Nucleus accumbens (tissue), 56 donors: ENCODE measurements at places on chromosomes 4 and X.

DNA sequence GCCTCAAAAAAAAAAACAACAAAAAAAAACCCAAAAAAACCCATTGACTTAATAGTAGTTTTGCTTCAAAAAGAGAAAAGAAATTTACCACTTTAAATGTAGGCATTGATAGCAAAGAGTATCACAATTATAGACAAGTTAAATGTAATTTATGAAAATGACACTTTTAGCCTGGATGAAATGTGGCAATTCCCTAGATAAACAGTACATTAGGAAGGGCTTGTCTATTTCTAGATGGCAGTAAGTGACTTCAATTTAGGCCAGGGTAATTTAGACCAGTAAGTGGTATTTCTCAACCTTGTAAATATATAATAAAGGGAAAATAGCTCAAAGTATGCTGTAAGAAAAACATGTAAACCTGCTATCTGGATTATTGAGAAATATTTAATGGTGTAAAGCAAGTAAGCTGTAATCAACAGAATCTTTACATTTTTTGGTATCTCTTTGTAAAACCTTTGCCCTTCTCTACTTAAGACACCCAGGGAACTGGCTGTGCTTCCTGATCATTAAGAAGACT is 103.7 kb upstream of the RAPGEF2 start:
- DNase-seq, result no peak

- DNase-seq, result no peak
Measured at GRCh38 chr4:159047478-159048165, 55.3 kb upstream of the RAPGEF2 start.

DNA sequence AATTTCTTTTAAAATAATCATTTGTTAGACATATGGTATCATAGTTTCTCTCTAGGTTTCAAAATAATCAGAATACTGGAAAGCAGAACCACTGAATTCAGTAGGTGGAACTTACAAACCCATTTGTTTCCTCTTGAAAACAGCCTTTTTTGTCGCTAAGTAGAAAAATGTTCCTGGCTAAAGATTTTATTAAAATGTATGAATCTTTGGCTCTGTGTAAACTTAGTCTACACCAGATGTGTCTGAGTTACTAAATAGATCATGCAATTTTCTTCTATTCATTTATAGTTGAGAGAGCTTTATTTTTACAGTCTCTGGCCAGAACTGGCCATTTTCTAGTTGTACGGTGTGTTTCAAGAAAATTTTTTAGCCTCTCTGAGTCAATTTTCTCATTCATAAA is 1.0 kb downstream of the CYSLTR1 start:
- no peak for DNase-seq

DNA sequence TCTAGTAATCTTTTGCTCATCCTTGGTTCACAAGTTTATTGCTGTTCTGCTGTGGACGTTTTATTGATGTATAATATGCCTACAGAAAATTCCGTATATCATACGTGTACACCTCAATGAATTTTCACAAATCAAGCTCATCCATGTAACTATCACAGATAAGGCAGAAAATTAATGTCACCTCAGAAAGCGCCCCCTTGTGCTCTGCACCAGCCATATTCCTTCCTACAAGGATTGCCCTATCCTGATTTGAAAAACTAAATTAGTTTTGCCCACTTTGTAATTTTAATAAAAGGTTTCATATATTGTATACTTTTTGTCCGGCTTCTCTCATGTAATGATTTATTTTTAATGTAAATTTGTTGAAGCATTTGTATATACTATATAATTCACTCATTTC is 390.8 kb downstream of the ADGRL3 start:
- DNase-seq, result no peak

- DNase-seq, result no peak
Measured at GRCh38 chrX:30312858-30313257, 3.7 kb upstream of the NR0B1 start.

DNA sequence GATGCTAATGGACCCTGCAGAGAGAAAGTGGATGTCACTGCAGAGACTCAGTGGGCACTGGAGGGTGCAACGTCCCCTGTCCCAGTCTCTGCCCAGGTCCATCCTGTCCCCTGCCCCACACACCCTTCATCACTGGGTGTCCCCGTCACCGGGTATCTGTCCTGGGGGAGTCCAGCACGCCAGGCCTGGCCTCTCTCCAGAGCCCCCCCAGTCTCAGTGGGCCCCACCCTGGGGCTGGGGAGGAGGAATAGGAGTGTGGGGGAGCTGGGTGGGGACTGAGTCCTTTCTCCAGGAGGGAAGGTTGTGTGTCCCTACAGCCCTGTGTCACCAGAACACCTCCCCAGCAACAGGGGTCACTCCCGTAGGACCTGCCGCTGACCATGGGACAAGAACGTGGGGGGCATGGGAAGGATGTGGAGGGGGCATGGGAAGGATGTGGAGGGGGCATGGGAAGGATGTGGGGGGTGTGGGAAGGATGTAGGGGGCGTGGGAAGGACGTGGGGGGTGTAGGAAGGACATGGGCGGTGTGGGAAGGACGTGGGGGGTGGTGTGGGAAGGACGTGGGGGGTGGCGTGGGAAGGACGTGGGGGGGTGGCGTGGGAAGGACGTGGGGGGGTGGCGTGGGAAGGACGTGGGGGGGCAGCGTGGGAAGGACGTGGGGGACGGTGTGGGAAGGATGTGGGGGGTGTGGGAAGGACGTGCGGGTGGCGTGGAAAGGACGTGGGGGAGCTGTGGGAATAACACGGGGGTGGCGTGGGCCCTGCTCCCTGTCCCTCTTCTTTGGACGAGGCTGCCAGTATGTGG is 21.0 kb upstream of the SPON2 start:
- no peak for DNase-seq

DNA sequence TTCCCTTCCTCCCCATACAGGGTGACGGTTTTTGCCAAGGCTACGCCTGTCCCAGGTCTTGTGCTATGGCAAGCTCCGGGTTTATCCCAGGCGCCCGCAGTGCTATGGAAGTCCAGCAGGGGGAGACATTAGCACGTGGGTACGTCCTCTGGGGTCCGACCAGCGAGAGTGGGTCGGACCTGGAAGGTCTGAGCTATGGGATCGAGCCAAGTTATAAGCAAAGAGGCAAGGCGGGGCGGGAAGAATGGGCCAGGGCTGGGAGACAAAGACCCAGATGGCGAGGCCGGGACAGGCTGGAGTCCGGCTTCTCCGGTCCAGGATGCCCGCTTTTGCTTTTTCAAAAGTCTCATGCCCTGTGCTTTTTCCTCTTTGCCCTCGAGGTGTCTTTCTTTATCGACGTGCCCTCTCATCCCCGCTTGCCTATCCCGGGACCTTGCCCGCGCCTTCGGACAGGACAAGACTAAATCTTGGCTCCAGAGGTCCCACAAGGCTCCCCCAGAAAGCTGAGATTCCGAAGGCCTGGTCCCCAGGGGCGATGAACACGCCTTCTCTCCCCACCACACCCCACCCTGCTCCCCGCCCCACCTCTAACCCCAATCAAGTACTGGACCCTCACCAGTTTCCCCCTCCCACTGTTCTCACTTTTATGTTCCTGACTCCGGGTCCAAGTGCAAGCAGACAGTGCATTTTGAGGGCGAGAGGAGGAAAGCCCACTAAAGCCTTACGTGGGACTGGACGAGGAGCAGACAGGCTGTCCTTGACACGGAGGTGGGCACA is 785 bp upstream of the EFNB1 start:
- peak; percentile 47 for DNase-seq

DNA sequence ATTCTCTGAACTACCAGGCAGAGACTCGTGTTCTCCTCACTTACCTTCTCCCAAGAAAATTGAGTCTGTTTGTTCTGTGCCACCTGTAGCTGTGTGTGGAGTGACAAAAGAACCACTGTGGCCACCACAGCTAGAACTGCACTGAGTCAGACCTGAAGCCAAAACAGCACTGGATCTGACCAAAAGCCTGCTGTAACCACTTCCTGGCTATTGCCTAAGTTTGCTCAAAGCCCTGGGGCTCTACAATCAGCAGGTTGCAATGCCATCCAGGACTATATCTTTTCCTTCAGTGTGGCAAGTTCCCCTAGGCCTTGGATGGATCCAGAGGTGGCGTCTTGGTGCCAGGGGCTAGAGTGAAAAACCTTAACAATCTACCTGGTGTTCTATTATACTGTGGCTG is 449.1 kb downstream of the FAM133A start:
- DNase-seq, result no peak

- peak; percentile 53 for DNase-seq
Measured at GRCh38 chrX:137565921-137566745, at the start of gene ZIC3. Gene ZIC3 (plus strand): TSS chrX:137566127. CDS start chrX:137566692, 565 bp downstream.

DNA sequence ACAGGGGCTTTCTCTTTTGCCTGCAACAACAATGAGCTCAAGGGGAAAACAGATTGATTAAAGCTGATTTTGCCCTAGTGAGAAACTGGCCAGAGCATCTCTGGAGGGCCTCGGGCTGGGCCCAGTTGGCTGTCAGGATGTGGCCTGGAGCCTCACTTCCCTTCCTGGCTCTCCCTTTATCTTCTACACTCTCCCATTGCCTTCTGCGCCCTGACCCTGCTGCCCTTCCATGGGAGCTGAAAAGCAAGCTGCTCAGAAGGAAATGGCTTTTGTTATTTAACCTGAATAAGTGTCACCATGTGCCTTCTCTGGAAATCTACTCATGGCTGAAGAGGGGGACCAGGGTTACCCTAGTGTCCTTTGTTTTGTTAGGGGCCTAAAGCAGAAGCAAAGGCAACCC is 43.8 kb downstream of the NHSL2 start:
- DNase-seq, result no peak

- peak; percentile 52 for DNase-seq
Measured at GRCh38 chr4:175705407-175705806, 106.7 kb downstream of the GPM6A start.

DNA sequence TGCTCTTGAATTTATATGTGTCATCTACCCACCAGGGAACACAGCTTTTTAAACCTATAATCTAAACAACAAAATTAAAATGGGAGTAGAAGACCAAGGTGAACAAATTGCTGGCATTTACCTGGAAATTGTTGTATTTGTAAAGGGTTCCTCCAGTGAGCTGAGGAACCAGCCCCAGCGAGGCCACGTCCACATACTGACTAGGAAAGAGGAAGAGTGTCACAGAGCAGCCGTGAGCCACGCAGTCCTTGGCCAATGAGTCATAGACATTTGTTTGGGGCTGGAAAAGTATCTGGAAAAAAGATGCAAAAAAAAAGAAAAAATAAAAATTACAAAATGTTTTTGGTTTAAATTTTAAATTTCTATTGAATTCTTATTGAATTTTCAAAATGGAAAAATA is 58.7 kb downstream of the METTL14 start:
- no peak for DNase-seq

DNA sequence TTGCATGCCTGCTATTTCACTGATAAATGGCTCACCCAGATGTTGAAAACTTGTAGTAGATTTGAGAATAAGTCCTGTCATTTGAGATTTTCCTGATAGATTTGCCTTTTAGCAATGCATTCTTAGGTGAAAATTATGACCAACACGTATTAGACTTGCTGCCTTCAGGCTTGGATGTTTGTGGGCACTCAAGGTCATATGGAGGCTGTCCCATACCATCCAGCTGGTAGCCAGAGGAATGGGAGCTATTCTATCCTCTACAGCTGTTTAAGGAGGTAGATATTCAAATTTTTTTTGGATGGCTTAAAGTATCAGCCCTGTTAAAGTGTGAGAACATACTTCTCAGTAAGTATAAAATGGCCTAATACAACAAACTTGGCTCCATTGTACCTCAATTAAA is 34.7 kb downstream of the RTL3 start:
- DNase-seq, result no peak
